ENCODE measurements at places on chromosomes 3 and 15.

GRCh38 chr3:179265875-179266274 lies 15.0 kb upstream of the KCNMB3 start:
- DNase-seq: no peak

- peak; percentile 2 for DNase-seq
Observed at GRCh38 chr3:63343674-63344073, 65.6 kb downstream of the SYNPR start.

GRCh38 chr3:114566162-114566755 lies 272.4 kb downstream of the TIGIT start:
- DNase-seq: no peak

GRCh38 chr3:169542331-169542751 lies 121.2 kb downstream of the MECOM start:
- DNase-seq: no peak

DNA sequence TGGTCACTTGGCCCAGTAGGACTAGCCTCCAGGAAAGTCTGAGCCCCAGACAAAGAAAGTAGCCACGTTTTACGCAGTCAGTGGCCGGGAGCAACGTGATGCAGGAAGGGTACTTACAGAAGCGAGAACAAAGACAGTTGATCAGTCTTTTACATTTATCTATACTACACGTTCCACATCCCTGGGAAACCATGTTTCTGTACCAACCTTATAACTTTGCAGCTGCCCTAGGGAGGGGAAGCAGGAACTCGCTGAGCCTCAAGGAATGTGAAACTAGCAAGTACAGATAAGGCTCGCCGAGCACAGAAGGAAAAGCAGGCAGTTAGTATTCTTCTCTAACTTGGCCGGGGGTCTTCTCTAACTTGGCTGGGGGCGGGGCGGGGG lies 3.4 kb upstream of the KNL1 start:
- no peak for DNase-seq

- DNase-seq: no peak
Observed at GRCh38 chr3:13647298-13648059, 98.6 kb downstream of the FBLN2 start.

- DNase-seq: no peak
Observed at GRCh38 chr15:25345943-25346342, 92.9 kb downstream of the UBE3A start.

- DNase-seq: no peak
Observed at GRCh38 chr3:118501152-118501551, 533.5 kb downstream of the IGSF11 start.

- DNase-seq: no peak
Observed at GRCh38 chr3:134827213-134827612, 32.2 kb downstream of the EPHB1 start.

DNA sequence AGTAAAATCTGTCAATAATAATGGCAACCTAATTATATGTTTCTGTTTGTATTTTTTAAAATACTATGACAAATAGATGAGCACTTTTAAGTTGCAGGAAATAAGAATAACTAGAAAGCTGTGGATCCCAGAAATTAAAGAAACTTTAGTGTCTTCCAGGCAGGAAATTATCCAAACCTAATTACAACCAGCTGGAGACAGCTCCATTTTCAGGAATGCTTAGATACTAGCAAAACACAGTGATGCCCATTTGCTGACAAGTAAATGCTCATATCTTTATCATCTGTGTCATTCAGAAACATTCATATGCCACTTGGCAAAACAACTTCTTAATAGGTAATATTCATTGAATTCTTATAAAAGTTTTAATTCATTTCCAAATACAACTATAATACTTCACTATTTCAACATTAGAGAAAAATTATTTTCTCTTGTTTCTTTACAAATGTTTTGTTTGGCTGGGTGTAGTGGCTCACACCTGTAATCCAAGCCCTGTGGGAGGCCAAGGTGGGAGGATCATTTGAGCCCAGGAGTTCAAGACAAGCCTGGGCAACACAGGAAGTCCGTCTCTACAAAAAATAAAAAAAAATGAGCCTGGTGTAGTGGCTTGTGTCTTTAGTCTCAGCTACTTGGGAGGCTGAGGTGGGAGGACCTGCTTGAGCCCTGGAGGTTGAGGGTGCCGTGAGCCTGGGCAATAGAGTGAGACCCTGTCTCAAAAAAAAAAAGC lies 169.1 kb upstream of the TSPAN3 start:
- DNase-seq: no peak

GRCh38 chr3:148922467-148922866 lies 57.4 kb downstream of the CPA3 start:
- no peak for DNase-seq

DNA sequence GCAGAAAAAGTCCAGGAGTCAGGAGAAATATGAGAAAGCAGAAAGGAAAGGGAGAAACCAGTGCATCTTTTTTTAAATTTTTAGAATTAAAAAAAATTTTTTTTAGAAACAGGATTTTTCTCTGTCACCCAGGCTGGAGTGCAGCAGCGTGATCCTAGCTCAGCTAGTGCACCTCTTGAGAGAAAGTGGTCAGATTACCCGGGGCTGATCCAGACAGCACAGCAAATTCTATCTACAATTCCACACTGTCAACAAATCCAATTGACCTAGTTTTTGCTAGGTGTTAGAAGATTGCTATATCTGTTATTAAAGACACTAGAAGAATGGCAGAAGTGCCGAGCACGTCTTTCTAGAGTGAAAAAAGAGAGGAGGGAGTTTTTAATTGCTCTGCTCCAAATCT lies 117.3 kb downstream of the RFTN1 start:
- no peak for DNase-seq

DNA sequence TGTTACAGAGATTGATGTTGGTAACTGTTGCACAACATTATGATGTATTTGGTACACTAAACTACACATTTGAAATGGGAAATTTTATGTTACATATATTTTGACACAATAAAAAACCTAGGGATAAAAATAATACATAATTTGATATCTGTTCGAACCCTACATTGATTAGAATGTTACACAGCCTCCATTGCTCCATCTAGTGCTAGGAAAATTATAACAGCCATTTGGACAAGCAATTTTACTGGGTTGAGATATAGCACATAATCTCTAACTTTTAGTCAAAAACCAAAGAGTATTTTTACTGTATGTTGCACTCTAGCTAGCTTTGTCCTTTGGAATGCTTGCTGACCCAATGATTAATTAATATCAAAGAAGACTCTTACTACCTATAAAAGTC lies 108.1 kb downstream of the LSAMP start:
- DNase-seq: no peak

DNA sequence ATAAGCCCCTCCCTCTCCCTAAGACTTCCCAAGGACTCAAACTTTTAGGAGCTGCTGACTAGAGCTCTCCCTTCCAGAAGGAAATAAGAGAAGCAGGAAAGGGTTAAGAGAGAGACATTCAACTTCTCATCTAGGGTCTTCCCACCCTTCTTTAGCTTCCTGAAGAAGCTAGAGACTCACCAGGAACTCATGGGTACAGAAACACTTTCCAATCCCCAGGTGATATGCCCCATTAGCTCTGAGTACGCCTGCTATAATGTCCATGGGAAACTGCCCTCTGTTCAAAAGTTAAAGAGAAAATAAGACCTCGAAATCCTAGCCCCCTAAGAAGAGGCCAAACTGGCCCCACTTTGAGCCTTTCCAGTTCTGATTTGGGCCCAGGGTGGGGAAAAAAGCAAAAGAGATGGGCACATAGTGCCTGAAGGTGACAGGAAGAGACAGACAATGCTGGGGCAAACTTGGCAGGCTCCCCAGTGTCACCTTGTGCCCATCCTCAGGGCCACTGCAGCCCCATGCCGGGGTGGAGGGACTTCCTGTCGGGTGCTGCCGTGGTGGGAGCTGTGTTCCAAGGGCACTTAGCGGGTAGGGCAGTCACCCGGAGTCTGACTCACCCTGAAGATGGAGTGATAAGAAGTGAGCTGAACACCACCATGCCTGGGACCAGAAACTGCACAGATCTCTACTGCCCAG lies 29.5 kb downstream of the CCDC12 start:
- peak; percentile 16 for DNase-seq

GRCh38 chr15:56342653-56343052 lies 22.6 kb upstream of the TEX9 start:
- no peak for DNase-seq

GRCh38 chr3:181635141-181635540 lies 76.6 kb upstream of the SOX2 start:
- DNase-seq: no peak

- no peak for DNase-seq
Observed at GRCh38 chr3:39896184-39896583, 86.8 kb downstream of the MYRIP start.

- no peak for DNase-seq
Observed at GRCh38 chr3:189331002-189331418, 159.2 kb downstream of the TPRG1 start.

- no peak for DNase-seq
Observed at GRCh38 chr3:16400106-16400931, 113.2 kb downstream of the RFTN1 start.

GRCh38 chr15:48781481-48782081 lies 29.3 kb downstream of the CEP152 start:
- DNase-seq: no peak

- no peak for DNase-seq
Observed at GRCh38 chr3:32412887-32413286, 21.2 kb downstream of the CMTM7 start.

DNA sequence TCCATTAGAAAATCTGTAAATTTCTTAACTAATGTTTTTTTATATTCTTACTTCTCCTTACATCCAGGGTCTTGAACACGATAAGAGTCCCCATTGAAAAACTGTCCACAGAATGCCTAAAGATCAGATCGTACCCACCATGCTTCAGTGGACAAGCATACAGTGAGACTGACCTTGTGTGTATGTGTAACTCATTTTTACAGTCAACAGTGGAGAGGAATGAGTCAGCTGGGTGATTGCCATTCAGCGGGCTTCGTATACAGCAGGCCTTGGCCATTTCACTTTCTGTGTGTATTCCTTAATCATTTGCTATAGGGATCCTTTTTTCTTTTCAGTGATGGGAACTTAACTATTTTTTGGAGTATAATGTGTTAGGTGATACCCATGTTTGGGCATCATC lies 10.6 kb downstream of the PARP14 start:
- no peak for DNase-seq

- no peak for DNase-seq
Observed at GRCh38 chr3:37787153-37787867, 74.4 kb upstream of the CTDSPL start.

DNA sequence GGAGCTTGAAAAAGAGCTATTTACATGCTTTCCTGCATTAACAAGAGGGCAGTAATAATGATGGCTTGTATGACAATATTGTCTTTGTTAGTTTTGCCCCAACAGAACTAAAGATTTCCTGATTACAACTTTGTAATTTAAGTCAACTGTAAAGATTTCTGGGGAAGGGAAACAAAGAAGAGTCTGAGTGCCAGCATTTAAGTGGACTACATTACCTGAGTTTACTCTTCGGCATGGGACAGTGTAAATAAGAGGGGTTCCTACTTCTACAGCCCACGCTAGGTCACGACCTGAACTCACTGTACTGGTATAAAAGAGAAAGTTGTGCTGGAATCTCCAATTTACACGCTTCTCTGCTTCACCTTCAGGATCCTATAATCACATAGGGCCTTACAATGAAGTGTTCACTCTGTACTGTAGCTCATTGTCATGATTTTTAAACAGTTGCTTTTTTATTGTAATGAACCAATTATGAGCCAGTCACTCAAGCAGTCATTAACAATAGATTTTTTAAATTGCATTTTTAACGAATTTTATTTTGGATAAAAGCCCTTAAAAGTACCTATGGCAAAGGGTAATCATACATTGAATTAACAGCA lies 39.6 kb downstream of the DPH6 start:
- no peak for DNase-seq

DNA sequence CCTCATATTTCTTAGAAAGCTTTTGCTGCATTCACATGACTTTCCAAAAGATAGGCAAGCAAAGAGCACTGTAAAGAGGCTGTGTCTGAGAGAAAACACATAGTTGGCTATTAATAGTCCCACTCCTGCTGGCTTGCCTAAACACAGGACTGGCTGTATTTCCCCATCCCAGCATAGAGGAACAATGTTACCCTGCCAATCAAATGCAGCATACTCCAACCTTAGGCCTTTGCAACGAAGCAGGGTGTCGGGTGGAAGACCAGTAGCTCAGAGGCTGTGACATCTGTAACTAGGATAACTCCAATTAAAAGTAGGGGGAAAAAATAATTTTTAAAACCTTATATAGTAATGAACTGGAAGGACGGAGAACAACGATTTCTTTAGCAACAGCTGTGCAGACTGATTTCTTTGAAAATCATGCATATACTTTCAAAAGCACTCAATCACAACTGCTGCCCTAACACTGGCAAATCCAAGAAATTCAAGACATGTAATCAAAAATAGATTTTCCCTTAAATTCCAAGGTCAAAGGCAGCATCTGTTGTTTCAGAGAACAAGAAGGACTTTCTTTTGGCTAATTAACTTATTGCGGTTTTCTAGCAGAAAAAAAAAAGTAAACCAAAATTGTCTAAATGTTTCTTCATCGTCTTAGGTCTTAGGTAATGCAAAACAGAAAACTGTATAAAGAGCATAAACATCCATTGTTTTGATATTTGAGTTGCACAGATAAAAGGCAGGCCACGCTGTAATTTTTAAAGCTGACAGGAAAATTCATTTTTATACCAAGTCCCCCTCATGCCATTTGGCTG lies 139.3 kb downstream of the TNIK start:
- no peak for DNase-seq

DNA sequence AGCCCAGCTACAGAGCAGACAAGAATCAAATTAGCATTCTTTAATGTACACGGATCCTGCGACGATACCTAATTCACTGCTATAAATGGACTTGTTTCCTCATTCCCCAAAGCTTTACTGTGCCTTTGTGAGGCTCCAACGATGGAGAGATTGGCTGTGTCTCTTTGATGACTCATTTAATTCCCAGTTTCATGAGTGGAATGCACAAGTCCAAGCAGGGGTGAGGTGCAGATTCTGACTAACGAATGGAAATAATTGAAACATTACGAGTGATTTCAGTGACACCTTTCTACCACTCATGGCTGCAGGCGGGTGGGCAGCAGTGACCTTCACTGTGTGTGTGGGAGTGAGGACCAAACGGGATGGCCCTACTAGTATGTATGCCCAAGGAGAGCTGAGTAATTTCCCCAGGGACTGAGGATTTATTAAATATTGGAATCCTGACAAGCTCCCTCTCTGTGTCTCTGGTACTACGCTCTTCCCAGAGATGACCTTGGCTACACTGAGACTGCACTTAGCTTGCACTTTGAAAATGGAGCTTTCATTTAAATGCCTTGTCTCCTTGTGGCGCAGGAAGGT lies 156.7 kb downstream of the CACNA2D3 start:
- DNase-seq: no peak

GRCh38 chr3:18652781-18653180 lies 227.6 kb upstream of the SATB1 start:
- DNase-seq: no peak

GRCh38 chr15:25783607-25784540 lies 79.3 kb downstream of the ATP10A start:
- DNase-seq: no peak

GRCh38 chr15:101189409-101190091 lies 62.3 kb downstream of the CHSY1 start:
- no peak for DNase-seq

- no peak for DNase-seq
Observed at GRCh38 chr3:61601831-61602230, 40.5 kb downstream of the PTPRG start.

- DNase-seq: no peak
Observed at GRCh38 chr15:67946701-67947100, 106.9 kb upstream of the RNU6-1 start.
